ENCODE measurements at places on chromosomes 6 and 20. TPM values are rescaled to one million over a fixed set of nuclear protein-coding genes. Genes with fewer than 3 reads are reported as not detected.
A peak's percentile ranks its signal among the peaks of the same experiment; 100 is the strongest.

The OR2H1 gene
- not detected for polyA plus RNA-seq

The TRAPPC3L gene
- 0.18 TPM for polyA plus RNA-seq

The BANF2 gene
- polyA plus RNA-seq, result not detected

The VARS2 gene
- polyA plus RNA-seq, result 43.5 TPM

- no peak overlapping the region for H3K27ac ChIP-seq
- H3K4me1 ChIP-seq, result no peaks in the 10 kb centered on the region
- DNase-seq, result no peak
- H3K27me3 ChIP-seq, result peaks cover 59% of the 10 kb centered on the region
Measured at GRCh38 chr20:46118481-46119020, 437 bp downstream of the CD40 start.

DNA sequence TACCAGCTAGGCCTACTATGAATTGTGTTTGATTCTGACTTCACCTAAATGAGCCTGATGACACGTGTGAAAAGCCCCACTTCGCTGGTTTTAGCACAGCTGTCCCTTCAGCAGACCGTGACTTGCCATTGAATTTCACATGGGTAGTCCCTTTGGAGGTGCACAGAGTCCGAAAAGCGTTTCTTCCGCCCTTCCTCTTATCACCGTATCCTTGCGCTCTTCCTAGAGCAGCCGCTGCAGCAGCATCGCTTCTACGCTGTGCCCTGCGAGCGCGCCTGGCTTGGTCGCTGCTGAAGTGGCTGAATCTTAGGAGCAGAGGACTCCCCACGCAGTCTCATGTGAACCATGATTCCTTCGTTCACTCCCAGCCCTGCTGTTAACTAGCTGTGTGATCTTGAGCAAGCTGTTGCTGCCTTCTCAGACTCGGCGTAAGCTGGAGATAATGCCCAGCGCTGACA lies 127.0 kb downstream of the PACRG start:
- H3K27ac ChIP-seq, result no peak overlapping the region
- H3K36me3 ChIP-seq, result no peaks in the 10 kb centered on the region
- H3K4me1 ChIP-seq, result no peaks in the 10 kb centered on the region
- DNase-seq, result no peak
- H3K27me3 ChIP-seq, result no peaks in the 10 kb centered on the region

- peaks cover 2% of the 10 kb centered on the region for H3K27me3 ChIP-seq
- H3K4me1 ChIP-seq, result no peaks in the 10 kb centered on the region
Measured at GRCh38 chr6:169982461-169983386, 231.3 kb downstream of the ERMARD start.

DNA sequence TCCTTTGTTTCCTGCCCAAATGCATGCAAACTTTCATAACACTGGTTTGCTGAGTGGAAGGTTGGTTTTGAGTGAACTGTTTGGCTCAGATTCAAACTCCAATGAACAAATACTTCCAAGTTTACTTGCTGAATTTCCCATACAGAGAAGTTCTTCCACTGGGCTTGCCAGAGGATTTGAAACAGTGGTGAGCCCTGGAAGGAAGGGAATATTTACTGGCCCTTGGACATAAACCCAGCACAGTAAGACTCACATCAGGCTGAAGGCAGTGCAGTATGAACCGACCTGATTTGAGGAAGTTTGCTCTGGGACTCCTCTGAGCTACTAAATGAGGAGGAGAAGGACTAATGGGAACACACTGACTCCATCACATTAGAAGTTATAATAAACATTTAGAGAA lies 3.8 kb downstream of the TRAF3IP2 start:
- H3K36me3 ChIP-seq, result peaks cover 3% of the 10 kb centered on the region
- no peak for DNase-seq
- H3K4me1 ChIP-seq, result peaks cover 75% of the 10 kb centered on the region
- H3K4me3 ChIP-seq, result no peak overlapping the region

DNA sequence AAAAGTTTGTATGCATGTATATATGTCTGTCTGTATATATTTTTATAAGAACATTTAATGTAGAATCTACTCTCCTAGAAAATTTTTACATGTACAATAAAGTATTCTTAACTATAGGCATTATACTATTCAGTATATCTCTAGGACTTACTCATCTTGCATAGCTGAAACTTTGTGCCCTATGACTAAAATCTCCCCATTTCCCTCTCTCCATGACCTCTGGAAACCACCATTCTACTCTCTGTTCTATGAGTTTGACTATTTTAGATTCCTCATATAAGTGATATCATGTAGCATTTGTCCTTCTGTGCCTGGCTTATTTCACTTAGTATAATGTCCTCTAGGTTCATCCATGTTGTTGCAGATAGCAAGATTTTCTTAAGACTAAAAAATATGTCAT lies 205.1 kb upstream of the SMLR1 start:
- H3K4me1 ChIP-seq, result no peaks in the 10 kb centered on the region
- H3K4me3 ChIP-seq, result no peak overlapping the region
- H3K36me3 ChIP-seq, result no peaks in the 10 kb centered on the region
- no peaks in the 10 kb centered on the region for H3K27me3 ChIP-seq
- DNase-seq, result no peak

- no peak overlapping the region for H3K27ac ChIP-seq
- H3K4me1 ChIP-seq, result no peaks in the 10 kb centered on the region
- H3K27me3 ChIP-seq, result no peaks in the 10 kb centered on the region
- H3K36me3 ChIP-seq, result no peaks in the 10 kb centered on the region
Measured at GRCh38 chr6:134361011-134361410, 43.1 kb upstream of the SGK1 start.

DNA sequence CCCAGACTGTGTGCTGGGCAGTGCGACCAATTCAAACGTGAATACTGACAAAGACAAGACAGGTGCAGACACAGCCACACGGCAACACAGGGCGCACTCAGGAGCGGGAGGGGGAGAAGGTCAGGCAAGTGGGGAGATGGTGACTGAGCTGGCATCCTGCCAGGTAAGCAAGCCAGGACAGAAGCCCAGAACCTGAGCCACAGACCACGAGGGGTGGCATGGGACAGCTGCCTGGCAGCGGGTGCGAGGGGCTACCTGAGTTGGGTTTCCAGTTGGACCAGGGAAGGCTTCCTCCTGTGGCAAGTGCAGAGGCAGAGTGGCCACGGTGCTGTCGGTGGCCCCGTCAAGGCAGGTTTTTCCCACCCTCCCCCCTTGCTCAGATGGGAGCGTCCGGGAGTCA lies 215.2 kb upstream of the ARID1B start:
- no peak for DNase-seq
- no peak overlapping the region for H3K4me3 ChIP-seq
- H3K27ac ChIP-seq, result no peak overlapping the region
- no peaks in the 10 kb centered on the region for H3K27me3 ChIP-seq
- no peaks in the 10 kb centered on the region for H3K4me1 ChIP-seq
- H3K36me3 ChIP-seq, result no peaks in the 10 kb centered on the region

GRCh38 chr20:1241456-1241855 lies 15.6 kb downstream of the RAD21L1 start:
- H3K4me1 ChIP-seq, result no peaks in the 10 kb centered on the region
- H3K4me3 ChIP-seq, result no peak overlapping the region
- no peaks in the 10 kb centered on the region for H3K36me3 ChIP-seq
- H3K27me3 ChIP-seq, result no peaks in the 10 kb centered on the region
- no peak for DNase-seq
- no peak overlapping the region for H3K27ac ChIP-seq

DNA sequence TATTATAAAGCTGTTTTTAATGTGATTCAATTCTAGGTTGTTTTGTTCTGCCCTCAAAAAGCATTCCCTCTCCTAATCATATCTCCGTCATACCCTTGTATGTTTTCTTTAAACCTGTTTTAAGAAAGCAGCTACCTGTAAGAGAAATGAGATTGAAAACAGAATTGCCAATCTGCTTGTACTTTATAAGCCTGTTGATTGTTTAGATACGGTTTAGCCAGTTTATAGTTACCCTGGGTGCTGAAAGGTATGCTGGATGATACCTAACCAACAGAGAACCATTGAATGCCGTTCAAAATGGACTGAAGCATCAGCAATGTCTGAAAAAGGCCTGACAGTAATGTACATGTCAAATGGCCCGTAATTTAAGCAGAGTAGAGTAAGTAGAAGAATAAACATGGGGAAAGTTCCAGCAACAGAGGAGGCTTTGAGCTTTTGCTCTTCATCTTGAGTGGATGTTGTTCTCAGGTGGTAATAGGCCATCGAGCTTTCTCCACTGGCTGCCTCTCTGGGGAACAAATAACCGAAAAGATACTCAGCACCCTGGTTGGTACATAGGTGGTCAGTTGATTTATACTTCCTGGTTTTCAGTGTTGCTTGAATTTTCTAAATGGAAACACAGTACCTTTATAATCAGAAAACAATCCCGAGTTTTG lies 27.5 kb downstream of the PTPN1 start:
- no peaks in the 10 kb centered on the region for H3K36me3 ChIP-seq
- no peak overlapping the region for H3K27ac ChIP-seq
- H3K4me3 ChIP-seq, result no peak overlapping the region

- H3K27me3 ChIP-seq, result no peaks in the 10 kb centered on the region
- no peak overlapping the region for H3K27ac ChIP-seq
- no peak for DNase-seq
- no peak overlapping the region for H3K4me3 ChIP-seq
- H3K36me3 ChIP-seq, result no peaks in the 10 kb centered on the region
Measured at GRCh38 chr6:113299531-113299930, 557.6 kb upstream of the MARCKS start.

DNA sequence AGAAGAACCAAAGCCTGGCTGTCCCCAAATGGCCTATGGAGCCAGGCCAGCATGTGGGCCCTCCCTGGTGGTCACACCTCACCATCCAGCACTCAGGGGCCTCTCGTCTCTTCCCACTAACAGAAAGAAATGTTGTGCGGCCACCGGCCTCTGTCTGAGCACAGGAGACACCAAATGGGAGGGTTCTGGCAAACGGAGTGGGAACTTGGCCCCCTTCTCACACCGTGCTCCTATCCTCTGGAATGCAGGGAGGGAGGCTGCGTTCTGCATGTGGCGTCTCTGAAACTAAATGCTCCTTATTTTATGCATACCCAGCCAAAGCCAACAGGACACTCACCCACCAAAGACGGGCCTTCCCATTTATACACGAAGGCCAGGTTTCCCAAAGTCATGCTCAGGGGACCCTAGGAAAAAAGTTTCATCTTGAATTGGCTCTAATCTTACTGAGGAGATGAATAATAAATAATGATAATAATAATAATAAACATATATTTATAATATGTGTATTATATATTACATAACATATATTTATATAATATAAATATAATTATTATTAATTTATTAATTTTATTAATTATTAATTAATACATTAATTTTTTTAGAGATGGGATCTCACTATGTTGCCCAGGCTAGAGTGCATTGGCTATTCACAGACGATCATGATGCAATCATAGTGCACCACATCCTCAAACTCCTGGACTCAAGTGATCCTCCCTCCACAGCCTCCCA lies 102.4 kb downstream of the FOXF2 start:
- H3K4me3 ChIP-seq, result no peak overlapping the region
- H3K4me1 ChIP-seq, result no peaks in the 10 kb centered on the region
- H3K27ac ChIP-seq, result no peak overlapping the region
- peaks cover 2% of the 10 kb centered on the region for H3K27me3 ChIP-seq
- H3K36me3 ChIP-seq, result no peaks in the 10 kb centered on the region

- H3K4me3 ChIP-seq, result no peak overlapping the region
- no peaks in the 10 kb centered on the region for H3K27me3 ChIP-seq
- no peak overlapping the region for H3K27ac ChIP-seq
Measured at GRCh38 chr6:130396722-130397121, 30.9 kb downstream of the TMEM200A start.

GRCh38 chr6:144152334-144152900 lies 2.1 kb downstream of the STX11 start:
- peaks cover 5% of the 10 kb centered on the region for H3K4me1 ChIP-seq
- H3K27me3 ChIP-seq, result peaks cover 55% of the 10 kb centered on the region
- H3K27ac ChIP-seq, result no peak overlapping the region
- H3K36me3 ChIP-seq, result no peaks in the 10 kb centered on the region

DNA sequence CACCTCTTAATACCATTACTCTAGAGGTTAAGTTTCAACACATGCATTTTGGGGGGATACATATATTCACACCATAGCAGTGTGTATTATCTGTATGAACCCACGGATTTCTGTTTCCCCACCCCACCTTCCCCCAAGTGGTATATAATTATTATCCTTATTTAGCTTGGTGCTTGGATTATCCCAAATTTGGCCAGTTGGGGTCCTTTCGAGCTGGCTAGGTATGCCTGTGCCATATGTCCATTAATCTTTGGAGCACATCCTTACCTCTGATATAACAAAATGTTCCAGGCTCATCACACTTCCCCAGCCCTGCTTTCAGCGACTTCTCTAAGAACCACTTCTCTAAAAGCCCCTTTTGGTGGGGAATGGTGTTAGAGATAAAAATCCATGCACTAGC lies 118.7 kb upstream of the MLIP start:
- DNase-seq, result no peak
- H3K4me3 ChIP-seq, result no peak overlapping the region
- H3K27ac ChIP-seq, result no peak overlapping the region
- H3K4me1 ChIP-seq, result no peaks in the 10 kb centered on the region
- H3K27me3 ChIP-seq, result no peaks in the 10 kb centered on the region

DNA sequence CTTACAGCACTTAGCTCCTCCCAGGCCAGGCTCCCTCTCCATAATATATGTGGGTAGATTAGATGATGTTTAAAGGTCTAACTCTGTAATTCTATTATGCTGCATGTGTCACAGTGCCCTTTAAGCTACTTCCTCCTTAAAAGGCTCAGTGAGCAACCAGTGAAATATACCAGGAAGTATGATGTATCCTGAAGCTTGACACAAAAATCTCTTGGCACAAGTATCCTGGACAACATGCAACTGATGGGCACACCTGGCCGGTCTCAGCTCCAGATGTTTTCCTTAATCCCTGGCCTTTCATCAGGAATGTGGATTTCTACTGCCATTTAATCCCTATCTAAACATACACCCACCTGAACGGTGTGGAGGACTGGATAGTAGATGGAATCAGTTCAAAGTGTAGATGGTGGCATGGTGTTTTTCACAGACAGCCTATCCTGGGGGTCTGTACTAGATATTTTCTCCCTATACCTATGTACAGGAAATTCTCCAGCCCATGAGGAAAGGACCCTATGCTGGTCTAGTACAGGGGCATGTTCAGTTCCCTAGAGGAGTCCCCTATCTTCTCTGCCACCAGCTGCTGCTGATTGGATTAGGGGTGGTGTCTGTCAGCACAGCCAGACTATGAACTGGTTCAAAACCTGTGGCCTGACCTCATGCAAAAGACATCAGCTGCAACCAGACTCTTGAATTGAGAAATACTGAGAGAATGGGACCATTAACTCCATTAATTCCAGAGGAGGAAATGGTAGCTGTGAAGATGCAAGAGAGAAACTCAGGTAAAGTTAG lies 59.4 kb upstream of the CITED2 start:
- H3K4me1 ChIP-seq, result peaks cover 4% of the 10 kb centered on the region
- no peak overlapping the region for H3K4me3 ChIP-seq
- no peak overlapping the region for H3K27ac ChIP-seq
- H3K36me3 ChIP-seq, result no peaks in the 10 kb centered on the region
- H3K27me3 ChIP-seq, result no peaks in the 10 kb centered on the region
- peak; percentile 35 for DNase-seq

DNA sequence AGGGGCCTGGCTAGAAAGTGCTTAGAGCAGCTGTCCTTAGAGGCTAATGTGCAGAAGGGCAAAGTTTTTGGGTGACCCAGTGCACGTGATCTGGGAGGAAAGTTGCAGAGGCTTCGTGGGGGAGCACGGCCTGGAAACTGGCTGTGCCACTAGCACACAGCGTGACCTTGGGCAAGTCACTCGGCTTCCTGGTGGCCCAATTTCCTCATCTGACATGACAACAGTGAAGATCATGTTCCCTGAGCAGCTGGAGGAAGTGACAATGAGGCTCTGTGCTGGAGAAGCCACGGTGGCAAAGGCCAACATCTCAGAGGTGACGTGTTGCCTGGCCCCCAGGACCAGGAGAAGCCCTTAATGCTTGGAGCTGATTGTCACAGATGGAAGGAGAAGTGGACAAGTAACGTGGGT lies 99.5 kb downstream of the FOXC1 start:
- H3K4me3 ChIP-seq, result no peak overlapping the region
- no peaks in the 10 kb centered on the region for H3K4me1 ChIP-seq
- H3K27me3 ChIP-seq, result no peaks in the 10 kb centered on the region
- DNase-seq, result no peak
